ENCODE measurements at places on chromosomes 6 and 20.

- no peak for DNase-seq
Observed at GRCh38 chr6:71579902-71580301, 291.3 kb downstream of the OGFRL1 start.

DNA sequence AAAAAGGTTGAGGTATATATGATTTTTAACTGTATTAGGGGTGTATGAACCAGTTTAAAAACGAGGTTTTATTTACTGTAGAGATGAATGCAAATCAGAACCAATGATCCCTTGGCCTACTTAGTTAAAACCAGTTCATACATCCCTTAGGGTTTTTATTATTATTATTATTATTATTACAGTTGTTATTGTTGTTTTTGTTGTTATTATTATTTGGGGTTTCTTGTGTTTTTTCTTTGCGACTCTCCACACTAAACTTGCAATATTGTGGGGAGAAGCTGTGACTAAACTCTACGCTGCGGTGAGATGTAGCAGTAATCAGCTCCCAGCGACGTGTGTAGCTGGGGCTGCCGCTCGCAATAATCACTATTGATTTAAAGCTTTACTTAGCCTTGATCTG, 62.2 kb downstream of the SSR1 start:
- no peak for DNase-seq

DNA sequence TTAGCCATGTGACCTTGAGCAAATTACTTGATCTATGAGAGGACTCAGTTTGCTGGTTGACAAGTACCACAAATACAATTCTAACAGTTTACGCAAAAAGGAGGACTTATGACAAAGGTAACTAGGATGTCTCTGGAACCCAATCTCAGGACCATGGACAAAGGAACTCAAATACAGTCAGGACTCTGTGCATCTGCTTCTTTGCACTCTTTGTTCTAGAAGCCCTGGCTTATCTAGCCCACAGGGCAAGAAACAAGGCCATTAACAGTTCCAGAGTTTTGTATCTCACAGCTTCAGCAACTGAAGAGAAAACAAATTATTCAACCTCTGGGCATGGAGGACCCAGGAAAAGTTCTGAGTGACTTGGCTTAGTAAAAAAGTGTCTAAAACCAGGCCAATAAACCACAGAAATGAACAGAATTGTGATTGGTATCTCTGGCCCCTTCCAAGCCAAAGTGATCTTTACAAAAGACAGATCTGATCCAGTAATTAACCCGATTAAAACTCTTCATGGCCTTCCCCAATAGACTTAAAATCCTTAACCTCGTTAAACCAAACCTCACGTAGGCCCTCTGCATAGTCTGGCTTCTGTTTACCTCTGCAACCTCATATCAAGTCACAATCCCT, 5.9 kb downstream of the WASF1 start:
- DNase-seq = no peak

GRCh38 chr6:366389-367297, 24.9 kb upstream of the IRF4 start:
- DNase-seq = no peak

GRCh38 chr20:43658069-43658722, 8.7 kb upstream of the MYBL2 start:
- no peak for DNase-seq

GRCh38 chr6:53530346-53530745, 14.6 kb downstream of the GCLC start:
- no peak for DNase-seq

All from CD8-positive, alpha-beta memory T cell (primary cell).